ENCODE measurements at places on chromosomes 2 and 18. TPM values are rescaled to one million over a fixed set of nuclear protein-coding genes. Genes with fewer than 3 reads are reported as not detected.

GRCh38 chr18:48783616-48784520 lies 166.9 kb downstream of the SMAD7 start:
- no peak for DNase-seq

DNA sequence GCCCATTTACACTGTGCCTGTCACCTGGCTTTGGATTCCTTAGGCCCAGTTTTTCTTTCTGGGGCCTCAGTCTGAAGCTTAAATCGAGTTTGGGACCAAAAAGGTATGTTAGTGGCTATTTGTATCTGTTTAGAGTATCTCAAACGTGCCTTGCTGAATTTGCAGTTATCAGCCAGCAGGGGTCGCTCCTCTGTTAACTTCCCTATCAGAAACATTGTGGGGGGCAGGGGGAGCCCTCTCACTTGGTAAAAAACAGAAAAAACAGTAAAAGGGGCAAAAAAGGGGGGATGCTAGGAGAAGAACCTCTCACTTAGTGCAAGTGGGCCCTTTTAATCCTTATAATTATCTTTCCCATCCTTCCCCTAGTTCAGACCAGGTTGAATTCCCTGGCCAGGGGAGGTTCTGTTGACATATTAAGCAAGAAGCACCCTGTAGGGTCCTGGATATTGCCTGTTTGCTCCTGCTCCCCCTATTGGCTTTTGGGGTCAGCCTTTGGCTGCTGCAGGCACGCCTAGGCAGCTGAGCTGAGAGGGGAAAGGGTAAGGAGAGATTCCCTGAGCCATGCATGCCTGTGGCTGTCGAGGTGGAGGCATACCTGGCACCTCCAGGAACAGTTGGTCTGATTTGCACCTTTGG lies 8.8 kb upstream of the IFIH1 start:
- no peak for DNase-seq

DNA sequence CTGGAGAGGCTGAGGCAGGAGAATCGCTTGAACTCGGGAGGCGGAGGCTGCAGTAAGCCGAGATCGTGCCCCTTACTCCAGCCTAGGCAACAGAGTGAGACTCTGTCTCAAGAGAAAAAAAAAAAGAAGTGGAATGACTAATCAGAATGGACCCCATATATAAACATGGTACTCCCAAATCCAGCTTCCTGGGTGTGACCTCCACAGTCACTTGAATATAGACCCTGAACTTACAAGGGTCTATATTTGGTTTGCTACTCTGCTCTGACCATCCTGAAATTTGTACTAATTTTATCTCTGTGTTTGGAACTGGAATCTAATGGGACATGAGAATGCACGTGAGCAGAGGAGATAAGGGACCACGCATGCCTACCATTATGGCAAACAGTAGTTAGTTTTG lies 275.0 kb downstream of the TNS1 start:
- no peak for DNase-seq

DNA sequence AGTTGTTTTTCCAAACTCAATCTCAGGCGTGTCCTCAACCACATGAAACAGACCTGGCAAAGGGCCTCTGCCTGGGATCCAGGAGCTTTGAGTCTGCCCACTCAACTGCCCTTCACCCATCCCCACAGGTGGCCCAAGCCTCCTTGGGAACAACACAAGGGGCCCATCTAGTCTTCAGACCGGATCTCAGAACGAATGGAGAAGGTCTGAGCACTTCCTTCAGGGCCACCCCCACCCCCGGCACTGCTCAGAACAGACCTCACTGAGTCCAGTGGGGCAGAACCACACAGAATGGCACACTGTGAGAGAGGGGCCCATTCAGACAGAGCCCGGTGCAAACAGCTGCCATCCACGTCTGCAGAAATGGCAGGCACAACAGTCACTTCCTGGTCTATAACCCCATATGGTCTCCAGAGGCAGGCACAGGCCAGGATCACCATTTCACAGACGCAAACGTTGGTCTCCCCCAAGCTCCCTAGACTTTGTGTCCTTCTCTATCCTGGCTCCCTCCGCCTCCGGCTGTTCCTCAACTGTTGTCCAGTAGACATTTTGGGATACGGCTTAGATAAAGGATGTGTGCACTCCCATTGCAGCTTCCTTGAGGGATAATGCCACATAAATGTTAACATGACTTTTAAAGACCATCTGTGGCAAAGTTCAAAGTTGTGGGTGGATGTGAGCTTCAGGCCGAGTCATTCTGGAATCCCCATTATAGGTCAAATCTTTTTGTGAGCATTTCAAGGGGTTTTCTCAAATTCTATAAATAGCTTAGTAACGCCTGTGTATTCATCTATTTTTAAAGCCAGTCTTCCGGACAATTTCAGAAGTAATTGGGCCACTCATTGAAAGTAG lies 149.7 kb downstream of the SMAD7 start:
- no peak for DNase-seq

DNA sequence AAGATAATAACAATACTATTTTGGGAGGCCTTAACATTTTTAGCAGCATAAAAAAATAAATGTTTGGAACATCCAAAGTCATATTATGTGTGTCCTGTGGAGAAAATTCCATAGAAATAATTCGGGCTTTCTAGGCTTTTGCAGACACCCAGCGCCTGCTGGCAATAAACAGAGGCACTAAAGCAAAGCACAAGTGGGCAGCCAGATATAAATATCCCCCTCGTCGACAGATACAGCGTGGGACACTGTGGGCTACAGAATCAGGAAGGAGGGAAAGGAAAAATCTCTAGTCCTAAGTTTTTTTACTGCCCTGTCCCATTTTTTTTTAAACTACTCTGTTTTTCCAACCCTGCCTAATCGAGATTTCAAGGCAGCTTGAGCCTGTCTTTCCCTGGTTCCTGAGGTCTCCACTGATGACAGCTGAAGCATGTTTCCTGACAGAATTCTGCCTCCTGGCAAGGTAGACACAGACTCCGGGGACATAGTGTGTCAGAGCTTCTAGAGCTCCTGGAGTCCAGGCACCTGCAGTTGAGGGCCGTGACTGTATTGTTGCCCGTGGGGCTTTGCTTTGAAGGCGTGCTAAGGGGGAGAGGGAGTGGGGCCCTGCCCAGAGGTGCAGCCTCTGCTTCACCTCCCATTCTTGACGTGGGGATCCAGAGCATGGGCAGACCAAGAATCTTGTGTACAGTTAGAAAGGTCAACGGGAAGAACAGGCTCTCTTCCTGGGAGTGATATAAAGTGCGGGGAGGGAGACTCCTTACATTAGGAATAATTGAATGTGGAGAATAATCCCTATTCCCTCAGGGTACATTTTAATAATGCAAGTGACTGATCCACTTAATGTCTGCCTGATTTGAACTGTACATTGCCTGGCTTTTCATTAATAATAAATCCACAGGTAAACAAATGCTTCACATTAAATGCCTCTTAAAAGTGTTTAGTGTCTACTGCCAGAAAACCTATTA lies 232.3 kb downstream of the DCC start:
- no peak for DNase-seq

Gene SERPINB11
- not detected for total RNA-seq

Gene IL1RL2
- total RNA-seq: not detected
